ENCODE measurements at places on chromosomes 7 and 10.

- no peak for DNase-seq
Observed at GRCh38 chr10:73609116-73609515, 18.0 kb upstream of the USP54 start.

DNA sequence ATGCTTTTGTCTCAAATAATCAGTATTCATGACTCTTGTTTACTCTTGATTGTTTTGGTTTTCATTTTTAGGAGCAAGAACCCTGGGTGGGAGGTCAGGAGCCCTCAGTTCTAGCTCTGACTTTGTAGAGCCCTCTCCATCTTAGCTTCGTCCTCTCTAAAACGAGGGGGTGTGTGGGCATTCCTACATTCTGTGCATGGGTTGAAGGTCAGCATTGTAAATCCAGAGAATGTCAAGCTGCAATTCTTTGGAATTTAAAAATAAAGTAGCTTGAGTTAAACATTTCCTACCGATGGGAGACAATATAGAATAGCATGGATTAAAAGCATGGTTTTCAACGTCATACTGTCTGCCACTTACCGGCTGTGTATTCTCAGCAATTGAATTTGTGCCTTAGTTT is 128.3 kb downstream of the PRPF18 start:
- DNase-seq = no peak

GRCh38 chr10:86258499-86258898 is 108.1 kb downstream of the GRID1 start:
- DNase-seq = no peak

GRCh38 chr10:112713411-112713810 is 236.6 kb upstream of the TCF7L2 start:
- DNase-seq = no peak

GRCh38 chr7:112112822-112113255 is 93.4 kb downstream of the DOCK4 start:
- no peak for DNase-seq

- no peak for DNase-seq
Observed at GRCh38 chr10:64486149-64486548, 964.9 kb downstream of the REEP3 start.

DNA sequence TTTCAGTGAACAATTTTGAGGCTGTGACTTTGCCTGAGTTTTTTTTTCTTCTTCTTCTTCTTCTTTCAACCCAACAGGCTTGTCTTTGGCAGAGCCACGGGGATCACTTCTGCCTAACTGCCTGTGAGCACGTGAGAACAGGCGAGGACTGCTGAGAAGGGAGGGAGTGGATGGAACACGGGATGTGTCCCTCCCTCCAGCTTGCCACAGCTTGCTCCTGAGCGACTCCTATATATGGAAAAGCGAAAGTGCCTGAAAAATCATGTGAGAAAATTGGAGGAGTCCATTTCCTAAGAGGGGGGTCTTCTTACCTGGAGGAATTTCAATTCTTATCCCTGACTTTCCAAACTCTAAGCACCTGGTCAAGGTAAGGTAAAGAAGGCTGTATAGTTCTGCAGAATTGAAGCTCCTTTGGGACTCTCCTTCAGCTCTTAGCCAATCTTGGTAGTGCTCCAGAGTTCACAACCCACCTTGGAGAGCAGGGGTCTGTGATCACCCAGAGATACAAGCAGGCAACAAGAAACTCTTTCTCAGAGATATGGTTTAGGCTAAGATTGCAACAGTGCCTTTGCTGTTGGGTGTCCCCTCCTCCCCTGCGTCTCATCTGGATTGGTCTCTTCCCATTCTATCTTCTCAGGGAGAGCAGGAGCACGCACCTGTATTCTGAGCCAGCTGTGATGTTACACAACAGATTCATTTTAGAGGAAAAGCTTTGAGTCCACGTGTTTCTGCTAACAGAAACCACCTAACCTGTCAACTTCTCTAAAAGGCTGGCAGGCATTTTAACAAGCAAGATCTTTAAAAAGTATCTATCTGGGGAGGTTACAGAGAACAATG is at the start of gene MAT1A:
MAT1A (minus strand) TSS at position 208 of the 837 bp plus-strand sequence. CDS start 235 bp downstream, outside the sequence.
- DNase-seq = no peak

- DNase-seq = no peak
Observed at GRCh38 chr10:125116041-125116649, 44.2 kb downstream of the CTBP2 start.

DNA sequence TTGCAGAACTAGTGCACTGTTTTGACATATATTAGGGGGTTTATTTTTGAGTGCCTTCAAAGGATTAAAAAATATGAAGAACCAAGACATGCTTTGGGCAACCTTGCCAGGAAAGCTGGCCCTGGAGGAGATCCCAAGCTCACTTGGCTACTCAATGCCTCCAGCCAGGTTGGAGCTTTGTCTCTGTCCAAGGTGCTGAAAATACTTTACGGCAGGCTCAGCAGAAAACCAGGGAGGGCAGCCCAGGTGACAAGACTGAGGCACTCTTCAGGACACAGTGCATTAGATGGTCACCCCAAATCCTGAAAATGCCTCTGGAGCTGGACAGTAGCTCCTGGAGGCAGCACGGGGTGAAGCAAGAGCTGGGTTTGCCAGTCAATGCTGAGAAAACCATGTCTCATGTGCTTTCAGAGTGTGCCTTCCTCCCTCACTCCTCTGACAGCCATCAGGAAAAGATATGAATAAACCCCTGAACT is 5.8 kb upstream of the KCNH2 start:
- DNase-seq = peak; percentile 52

- no peak for DNase-seq
Observed at GRCh38 chr7:3087243-3087755, 43.6 kb upstream of the CARD11 start.

DNA sequence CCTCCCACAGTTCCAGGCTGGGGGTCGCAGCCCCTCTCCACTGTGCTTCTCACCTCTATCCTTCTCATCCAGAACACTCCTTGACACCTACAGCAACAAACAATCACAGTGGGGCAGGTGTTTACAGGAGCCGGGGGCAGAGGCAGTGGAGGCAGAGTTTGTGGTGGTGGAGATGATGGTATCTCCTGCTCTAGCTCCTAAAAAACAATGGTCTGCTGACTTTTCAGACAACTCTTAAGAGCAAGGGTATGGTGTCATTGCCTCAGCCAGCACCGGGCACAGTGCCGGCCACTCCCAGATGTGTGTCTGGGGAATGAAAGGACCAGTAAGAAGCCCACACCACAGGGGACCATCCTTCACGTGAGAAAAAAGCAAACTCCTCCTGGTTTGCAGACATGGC is 36.3 kb upstream of the ANTXRL start:
- no peak for DNase-seq

DNA sequence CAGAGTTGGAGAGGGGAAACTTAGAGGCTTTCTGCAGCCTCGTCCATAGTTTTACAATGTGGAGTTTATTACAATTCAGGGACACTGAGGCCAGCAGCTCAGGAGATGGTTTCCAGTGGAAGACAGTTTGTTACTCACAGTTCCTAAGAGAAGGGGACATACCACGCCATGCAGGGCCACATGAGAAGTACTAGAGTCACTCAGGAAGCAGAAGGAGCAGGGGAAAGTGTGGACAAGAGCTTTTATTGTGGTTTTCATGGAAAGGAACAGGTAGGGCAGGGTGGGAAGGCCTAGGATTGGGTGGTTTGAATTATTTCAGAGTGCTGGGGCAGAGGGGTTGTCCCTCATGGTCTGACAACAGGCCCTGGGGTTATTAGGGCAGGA is 292.1 kb upstream of the IGFBP3 start:
- no peak for DNase-seq

DNA sequence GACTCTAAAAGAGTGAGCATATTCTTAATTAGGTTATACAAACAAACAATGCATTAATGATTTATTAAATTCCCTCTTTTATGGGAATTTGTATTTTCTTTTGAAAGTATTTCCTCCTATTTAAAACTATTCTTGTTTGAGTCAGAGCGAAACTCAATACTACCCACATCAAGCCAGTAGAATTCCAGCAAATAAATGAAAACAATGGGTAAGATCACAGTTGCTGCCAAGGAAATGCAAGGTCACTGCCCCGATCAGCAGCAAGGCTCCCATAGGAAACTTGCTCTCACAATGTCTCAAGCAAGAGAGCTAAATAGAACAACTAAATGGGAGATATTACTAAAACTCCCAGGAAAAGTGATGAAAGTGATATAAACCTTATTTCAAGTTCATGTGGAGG is 206.3 kb downstream of the THSD7A start:
- DNase-seq = no peak

GRCh38 chr10:6228010-6228511 is 25.3 kb downstream of the PFKFB3 start:
- DNase-seq = no peak

GRCh38 chr7:43112459-43112940 is at the start of gene HECW1:
HECW1 (plus strand) TSS chr7:43112647; CDS start chr7:43243906, 131,259 bp downstream.
- DNase-seq = no peak

GRCh38 chr10:69333205-69333604 is 54.9 kb downstream of the HK1 start:
- DNase-seq = no peak

Measured in hematopoietic multipotent progenitor cell treated with erythropoietin and hydrocortisone succinate and interleukin-3 and kit ligand, for 15 days (in vitro differentiated cells).